ENCODE measurements at places on chromosomes 7 and 10.

DNA sequence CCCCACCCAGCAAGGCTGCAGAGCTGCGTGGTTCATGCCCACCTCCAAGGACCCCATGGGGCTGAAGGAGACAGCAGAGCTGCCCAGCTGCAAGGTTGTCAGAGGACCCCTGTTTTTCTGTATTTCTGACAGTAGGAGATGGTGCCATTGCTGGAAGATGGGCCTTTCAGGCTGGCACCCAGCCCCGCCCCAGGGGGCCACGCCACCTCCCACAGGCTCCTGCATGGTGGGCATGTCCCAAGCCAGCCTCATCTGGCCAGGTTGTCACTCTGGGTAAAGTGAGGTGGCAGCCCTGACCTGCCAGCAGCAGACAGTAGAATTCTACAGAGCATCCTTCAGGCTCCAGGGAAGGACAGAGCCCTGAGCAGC, 75.5 kb upstream of the RET start:
- DNase-seq = no peak

GRCh38 chr7:71633551-71634008, 501.6 kb downstream of the GALNT17 start:
- no peak for DNase-seq

GRCh38 chr7:39540320-39540719, 25.9 kb upstream of the YAE1 start:
- DNase-seq = no peak

GRCh38 chr7:118366363-118366762, 141.9 kb downstream of the ANKRD7 start:
- DNase-seq = no peak
